NCI-H2029 treated with DMSO at 0.1 percent for 48 hours (cell line): ENCODE measurements at places on chromosomes 7 and 10.

DNA sequence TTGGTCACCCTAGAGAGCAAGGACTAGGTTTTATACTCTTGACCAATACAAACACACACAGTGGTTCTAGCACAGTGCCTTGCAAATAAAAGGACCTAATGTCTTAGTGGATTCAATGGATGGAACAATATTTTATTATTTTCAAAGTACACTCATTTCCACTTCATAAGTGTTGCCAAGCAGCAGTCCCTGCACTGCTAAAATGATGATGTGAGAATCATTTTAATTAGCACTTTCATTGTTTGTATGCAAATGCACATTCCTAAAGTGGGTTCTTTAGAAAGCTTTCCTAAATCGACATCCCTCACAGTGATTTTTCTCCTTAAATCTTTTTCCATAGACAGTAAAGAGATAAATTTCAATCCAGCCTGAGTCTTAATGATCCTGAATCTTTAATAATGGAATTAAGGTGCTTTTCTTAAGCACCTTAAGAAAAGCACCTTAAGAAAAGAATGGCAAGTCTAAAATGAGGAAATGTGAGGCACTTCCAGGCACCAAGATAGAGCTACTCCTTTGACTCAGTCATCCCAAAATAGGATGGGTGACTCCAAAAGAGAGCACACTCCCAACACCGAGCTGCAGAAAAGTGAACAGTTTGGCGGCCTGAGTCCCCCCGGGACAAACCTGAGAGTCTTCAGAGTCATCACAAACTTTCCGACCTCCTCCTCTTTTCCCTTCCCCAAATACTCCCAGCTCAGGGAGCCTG is 84.5 kb downstream of the SORBS1 start:
- DNase-seq = no peak

DNA sequence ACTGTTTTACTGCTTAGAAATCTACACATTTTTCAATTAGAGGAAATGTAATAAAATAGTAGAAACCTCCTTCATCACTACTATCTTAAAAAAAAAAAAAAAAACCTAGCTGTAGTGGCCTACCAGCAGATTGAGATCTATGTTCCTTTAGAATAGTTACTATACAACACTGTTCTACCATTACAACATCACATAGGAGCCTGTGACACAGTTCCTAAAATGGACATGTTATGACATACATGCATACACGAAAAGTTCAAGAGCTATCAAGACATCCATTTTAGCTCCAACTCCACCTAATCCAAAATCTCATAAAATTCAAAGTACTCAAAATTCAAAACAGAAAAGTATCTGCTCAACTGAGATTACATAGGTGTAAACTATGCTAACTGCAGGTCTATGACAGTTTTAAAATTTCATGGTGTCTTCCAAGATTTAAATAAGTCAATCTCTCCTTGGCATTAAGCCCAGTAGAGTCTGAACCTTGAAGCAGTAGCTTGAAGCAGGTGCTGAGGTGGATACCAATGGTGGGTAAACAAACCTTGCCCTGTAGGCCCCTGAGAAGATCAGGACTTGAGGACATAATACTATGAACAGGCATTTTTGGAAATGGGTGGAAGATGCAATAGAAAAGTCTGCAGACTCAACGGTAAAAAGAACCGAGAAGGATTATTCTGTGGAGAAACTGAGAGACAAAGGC is 17.0 kb downstream of the CACUL1 start:
- no peak for DNase-seq

- no peak for DNase-seq
Observed at GRCh38 chr10:126186766-126187165, 201.5 kb downstream of the ADAM12 start.

DNA sequence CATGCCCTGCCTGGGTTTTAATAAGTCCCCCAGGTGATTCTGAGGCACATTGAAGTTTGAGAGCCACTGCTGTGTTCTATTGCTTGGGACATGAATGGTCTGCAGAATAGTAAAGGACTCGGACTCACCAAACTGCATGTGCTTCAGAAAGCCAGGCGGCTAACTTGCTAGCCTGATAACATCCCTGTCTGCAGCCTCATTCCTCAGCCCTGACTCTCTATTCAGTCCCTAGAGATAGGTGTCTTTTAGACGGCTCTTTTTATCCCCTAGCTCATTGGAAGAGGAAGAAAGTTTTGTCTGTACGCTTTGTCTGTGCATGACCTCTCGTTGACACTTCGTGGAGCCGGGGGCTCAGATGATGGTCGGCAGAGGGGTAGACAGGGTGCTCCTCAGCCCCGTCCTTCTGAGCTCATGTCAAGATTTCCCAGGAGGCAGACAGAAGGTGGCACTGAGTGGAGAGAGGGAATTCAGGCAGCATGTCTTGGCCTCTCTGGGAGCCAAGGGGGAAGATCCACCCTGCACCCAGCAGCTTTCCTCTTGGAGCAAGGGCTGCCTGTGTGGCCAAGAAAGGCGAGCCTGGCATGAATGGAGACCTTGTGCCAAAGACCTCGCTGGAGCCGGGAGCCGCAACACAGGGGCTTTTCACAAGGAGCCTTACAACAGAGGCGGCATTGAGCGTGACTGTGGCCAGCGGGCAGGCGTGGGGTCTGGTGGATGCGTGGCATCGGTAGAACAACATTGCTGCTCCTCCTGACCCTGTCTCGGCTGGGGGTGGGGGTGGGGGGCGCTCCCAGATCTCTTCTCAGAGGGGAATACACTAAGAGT is 51.1 kb upstream of the PODXL start:
- DNase-seq = no peak

DNA sequence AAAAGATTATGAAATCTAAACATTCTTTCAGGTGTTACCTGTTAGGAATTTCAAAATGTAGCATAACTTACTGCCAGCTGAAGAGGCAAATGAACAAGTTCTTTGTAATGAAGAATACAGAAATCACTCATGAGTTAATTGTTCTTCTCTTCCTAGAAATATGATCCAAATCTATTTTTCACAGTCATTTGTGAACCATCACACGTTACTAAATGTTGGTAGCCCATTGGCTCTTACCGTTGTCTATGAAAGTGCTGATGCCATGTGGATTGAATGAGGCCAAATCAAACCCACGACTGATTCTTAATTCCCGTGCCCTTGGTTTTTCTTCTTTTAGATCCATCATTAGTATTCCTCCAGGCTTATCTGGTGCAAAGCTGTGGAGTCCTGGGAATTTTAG is 15.9 kb upstream of the PON3 start:
- DNase-seq = no peak
